AG08395 (cell line): ENCODE measurements at places on chromosomes 3 and 15.

DNA sequence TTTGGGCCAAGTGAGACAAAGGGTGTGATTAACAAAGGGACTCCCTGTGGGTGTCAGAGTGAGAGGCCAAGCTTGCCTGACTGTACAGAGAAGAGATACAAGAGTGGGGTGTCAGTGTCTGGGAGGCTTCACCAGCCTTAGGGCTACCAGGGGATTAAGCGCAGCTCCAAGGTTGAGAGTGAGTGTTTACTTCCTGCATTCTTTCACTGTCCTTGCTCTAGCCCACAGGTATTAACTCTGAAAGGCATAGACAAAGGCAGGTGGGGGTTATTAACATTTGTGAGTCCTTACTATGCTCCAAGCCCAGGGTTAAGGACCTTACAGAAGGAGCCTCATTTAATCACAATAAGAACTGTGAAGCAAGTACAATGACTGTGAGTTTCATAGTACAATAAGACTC, 107.6 kb downstream of the IL20RB start:
- no peak for DNase-seq

DNA sequence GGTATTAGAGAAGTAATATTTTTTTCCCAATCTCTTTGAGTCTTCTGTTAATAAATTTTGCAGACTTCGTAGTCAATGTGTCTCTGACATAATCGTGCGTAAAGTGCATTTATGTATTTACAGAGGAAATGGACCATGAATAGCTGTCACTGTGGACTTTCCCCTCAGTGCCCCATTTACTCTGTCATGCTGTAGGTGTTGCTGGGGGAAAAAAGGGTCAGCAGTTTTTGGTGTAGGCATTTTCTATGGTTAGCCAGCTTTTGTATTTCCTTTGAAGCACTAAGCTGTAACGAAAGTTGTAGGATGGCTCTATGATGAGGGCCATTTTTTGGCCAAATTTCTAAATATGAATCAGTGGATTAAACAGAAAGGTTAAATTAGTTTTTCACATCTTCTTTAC, 598.4 kb downstream of the FGF12 start:
- DNase-seq, result no peak

- DNase-seq, result peak; percentile 86
Measured at GRCh38 chr3:67654099-67654843, at the start of gene SUCLG2. Gene SUCLG2, minus strand, starts transcription at chr3:67654612. Its CDS starts 26 bp downstream, at chr3:67654586.

DNA sequence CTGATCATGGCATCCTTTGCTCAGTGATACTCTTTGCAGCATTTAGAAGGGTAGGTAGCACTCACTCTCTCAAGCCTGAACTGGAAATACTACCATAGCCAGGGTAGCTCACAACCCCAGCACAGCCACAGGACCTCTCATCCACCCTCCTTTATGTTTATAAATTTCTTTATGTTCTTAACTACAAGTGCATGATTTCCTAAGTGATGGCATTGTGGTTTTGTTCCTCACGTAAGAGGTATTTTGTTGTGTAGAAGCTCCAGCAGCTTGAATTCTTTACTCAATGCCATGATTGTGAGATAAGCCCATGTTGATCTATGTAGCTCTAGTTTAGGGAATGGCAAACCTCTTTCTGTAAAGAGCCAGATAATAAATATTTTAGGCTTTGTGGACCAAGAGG, 7.9 kb upstream of the RTP3 start:
- DNase-seq, result peak; percentile 36
